ENCODE measurements at places on chromosomes 1 and 21. TPM values are rescaled to one million over a fixed set of nuclear protein-coding genes. Genes with fewer than 3 reads are reported as not detected.

GRCh38 chr1:12251442-12251841, 21.6 kb downstream of the VPS13D start:
- H3K4me3 ChIP-seq, result no peak overlapping the region
- no peak overlapping the region for H3K27ac ChIP-seq
- no peaks in the 10 kb centered on the region for H3K27me3 ChIP-seq
- DNase-seq, result peak; percentile 19
- peaks cover 10% of the 10 kb centered on the region for H3K4me1 ChIP-seq

GRCh38 chr1:72942008-72942407, 659.7 kb upstream of the NEGR1 start:
- H3K27ac ChIP-seq, result no peak overlapping the region
- H3K4me3 ChIP-seq, result no peak overlapping the region
- H3K27me3 ChIP-seq, result no peaks in the 10 kb centered on the region
- no peaks in the 10 kb centered on the region for H3K36me3 ChIP-seq

DNA sequence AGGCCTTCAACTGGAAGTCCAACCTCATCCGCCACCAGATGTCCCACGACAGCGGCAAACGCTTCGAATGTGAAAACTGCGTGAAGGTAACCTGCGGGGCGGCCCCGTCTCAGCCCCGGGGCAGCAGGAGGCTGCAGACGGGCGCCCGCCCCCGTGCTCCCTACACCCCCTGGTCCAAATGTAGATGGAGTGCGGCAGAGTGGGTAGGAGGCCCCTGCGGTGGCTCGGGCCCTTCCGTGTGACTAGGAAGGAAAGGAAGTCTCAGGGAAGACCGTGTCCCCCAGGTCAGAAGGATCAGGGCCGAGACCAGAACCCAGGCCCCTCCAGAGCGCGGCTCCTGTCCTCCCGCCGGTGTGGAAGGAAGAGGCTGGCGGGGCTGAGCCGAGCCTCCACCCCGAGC, 49.7 kb upstream of the ARHGEF16 start:
- H3K4me1 ChIP-seq, result no peaks in the 10 kb centered on the region
- H3K27me3 ChIP-seq, result peaks cover 9% of the 10 kb centered on the region
- DNase-seq, result no peak
- H3K27ac ChIP-seq, result no peak overlapping the region
- no peak overlapping the region for H3K4me3 ChIP-seq

GRCh38 chr1:81607924-81608323, 192.8 kb upstream of the ADGRL2 start:
- no peaks in the 10 kb centered on the region for H3K4me1 ChIP-seq
- H3K36me3 ChIP-seq, result no peaks in the 10 kb centered on the region
- H3K4me3 ChIP-seq, result no peak overlapping the region
- DNase-seq, result no peak

GRCh38 chr1:186671136-186671825, 8.9 kb downstream of the PTGS2 start:
- DNase-seq, result no peak
- H3K27me3 ChIP-seq, result no peaks in the 10 kb centered on the region
- H3K27ac ChIP-seq, result no peak overlapping the region
- no peak overlapping the region for H3K4me3 ChIP-seq
- peaks cover 33% of the 10 kb centered on the region for H3K36me3 ChIP-seq

GRCh38 chr1:91655912-91656449, 155.3 kb downstream of the CDC7 start:
- H3K36me3 ChIP-seq, result no peaks in the 10 kb centered on the region
- H3K4me3 ChIP-seq, result no peak overlapping the region
- H3K27me3 ChIP-seq, result no peaks in the 10 kb centered on the region

- peaks cover 46% of the 10 kb centered on the region for H3K36me3 ChIP-seq
- no peaks in the 10 kb centered on the region for H3K27me3 ChIP-seq
- peak; percentile 56 for DNase-seq
- H3K4me3 ChIP-seq, result peak overlapping the region; percentile 78
- H3K4me1 ChIP-seq, result peaks cover 54% of the 10 kb centered on the region
Observed at GRCh38 chr1:200409203-200409760, 554 bp downstream of the ZNF281 start.

DNA sequence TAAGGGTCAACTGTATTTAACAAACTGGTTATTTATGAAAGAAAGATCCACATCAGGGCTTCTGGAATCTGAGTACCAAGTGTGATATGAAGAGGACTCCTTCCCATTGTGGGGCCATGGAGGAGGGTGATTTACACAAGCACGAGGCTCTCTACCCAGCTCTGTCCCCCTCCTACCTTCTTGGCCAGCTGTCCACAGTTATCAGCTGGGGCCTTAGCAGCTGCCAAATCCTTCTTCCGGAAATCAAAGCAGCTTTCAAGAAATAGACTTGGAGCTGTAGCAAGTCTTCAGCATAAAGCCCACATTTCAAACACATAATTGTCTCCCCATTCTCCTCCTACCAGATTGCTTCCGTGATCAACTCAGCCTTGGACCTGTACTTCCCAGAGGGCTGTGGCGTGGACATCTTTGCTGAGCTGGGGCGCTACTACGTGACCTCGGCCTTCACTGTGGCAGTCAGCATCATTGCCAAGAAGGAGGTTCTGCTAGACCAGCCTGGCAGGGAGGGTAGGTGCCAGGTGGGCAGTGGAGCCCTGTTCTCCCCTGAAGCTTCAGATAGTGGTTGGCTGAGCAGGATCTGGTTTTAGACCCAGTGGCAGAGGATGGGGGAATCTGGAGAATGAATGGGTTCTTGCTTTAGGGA, 15.5 kb downstream of the AZIN2 start:
- H3K36me3 ChIP-seq, result no peaks in the 10 kb centered on the region
- no peak overlapping the region for H3K4me3 ChIP-seq
- no peak overlapping the region for H3K27ac ChIP-seq
- no peaks in the 10 kb centered on the region for H3K27me3 ChIP-seq
- H3K4me1 ChIP-seq, result peaks cover 34% of the 10 kb centered on the region

GRCh38 chr1:162992945-162993344, 76.2 kb upstream of the RGS4 start:
- peaks cover 53% of the 10 kb centered on the region for H3K4me1 ChIP-seq
- H3K27me3 ChIP-seq, result no peaks in the 10 kb centered on the region
- no peak overlapping the region for H3K4me3 ChIP-seq
- H3K36me3 ChIP-seq, result no peaks in the 10 kb centered on the region

- no peaks in the 10 kb centered on the region for H3K27me3 ChIP-seq
- no peak overlapping the region for H3K4me3 ChIP-seq
- no peaks in the 10 kb centered on the region for H3K4me1 ChIP-seq
- no peak overlapping the region for H3K27ac ChIP-seq
- DNase-seq, result no peak
Observed at GRCh38 chr1:187715483-187715882, 886.7 kb downstream of the PLA2G4A start.

GRCh38 chr1:94843430-94843829, 23.3 kb downstream of the SLC44A3 start:
- H3K36me3 ChIP-seq, result no peaks in the 10 kb centered on the region
- no peak for DNase-seq
- H3K4me3 ChIP-seq, result no peak overlapping the region
- H3K4me1 ChIP-seq, result no peaks in the 10 kb centered on the region
- H3K27ac ChIP-seq, result no peak overlapping the region

Gene ARHGEF10L
- 16.1 TPM for total RNA-seq

Gene GON4L
- total RNA-seq, result 20.4 TPM

Gene FCRL6
- total RNA-seq, result not detected

Gene ANGPTL3
- not detected for total RNA-seq

Gene DNASE2B
- not detected for total RNA-seq

Gene TMPRSS2
- total RNA-seq, result not detected

Gene ANGPTL1
- 4.7 TPM for total RNA-seq

Gene RGS2
- total RNA-seq, result 0.43 TPM

Gene TNFRSF9
- not detected for total RNA-seq

Gene HRNR
- total RNA-seq, result not detected
